Activated T-cell treated with anti-CD3 and anti-CD28 coated beads for 1 hour (primary cell): ENCODE measurements at places on chromosomes 13 and 19.

- DNase-seq, result no peak
Measured at GRCh38 chr19:54047616-54048015, 16.1 kb downstream of the VSTM1 start.

- DNase-seq, result no peak
Measured at GRCh38 chr13:66780814-66781213, 449.3 kb downstream of the PCDH9 start.

- DNase-seq, result no peak
Measured at GRCh38 chr13:19791953-19792537, 9.3 kb upstream of the PSPC1 start.

- DNase-seq, result no peak
Measured at GRCh38 chr19:43229315-43229714, 23.9 kb upstream of the PSG4 start.

- no peak for DNase-seq
Measured at GRCh38 chr13:26864576-26864975, 104.0 kb upstream of the GPR12 start.

- no peak for DNase-seq
Measured at GRCh38 chr19:35528218-35529038, at the start of gene SBSN. TSS of gene SBSN (minus strand) at chr19:35528311. CDS start at chr19:35528281, 30 bp downstream.

DNA sequence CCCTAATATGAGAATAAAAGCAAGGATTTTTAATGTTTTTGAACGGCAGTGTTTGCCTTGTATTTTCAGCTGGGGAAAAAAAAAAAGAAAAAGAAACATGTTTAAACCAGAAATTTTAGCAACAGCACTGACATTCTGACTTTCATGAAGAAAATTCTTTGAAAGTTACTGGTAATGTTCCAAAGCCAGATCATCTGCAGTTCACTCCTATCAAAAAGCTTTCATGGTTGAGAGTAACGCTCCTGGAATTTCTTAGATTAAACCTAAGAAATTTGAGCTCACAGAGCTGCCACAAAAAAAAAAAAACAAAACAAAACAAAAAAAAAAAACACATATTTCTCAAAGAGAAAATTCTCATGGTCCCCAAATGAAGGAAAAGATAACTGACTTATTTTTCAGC is 1106.7 kb downstream of the EFNB2 start:
- no peak for DNase-seq
